Peyer's patch (tissue), 4 donors: ENCODE measurements at places on chromosomes 12 and 14. TPM values are rescaled to one million over a fixed set of nuclear protein-coding genes. Genes with fewer than 3 reads are reported as not detected.

DNA sequence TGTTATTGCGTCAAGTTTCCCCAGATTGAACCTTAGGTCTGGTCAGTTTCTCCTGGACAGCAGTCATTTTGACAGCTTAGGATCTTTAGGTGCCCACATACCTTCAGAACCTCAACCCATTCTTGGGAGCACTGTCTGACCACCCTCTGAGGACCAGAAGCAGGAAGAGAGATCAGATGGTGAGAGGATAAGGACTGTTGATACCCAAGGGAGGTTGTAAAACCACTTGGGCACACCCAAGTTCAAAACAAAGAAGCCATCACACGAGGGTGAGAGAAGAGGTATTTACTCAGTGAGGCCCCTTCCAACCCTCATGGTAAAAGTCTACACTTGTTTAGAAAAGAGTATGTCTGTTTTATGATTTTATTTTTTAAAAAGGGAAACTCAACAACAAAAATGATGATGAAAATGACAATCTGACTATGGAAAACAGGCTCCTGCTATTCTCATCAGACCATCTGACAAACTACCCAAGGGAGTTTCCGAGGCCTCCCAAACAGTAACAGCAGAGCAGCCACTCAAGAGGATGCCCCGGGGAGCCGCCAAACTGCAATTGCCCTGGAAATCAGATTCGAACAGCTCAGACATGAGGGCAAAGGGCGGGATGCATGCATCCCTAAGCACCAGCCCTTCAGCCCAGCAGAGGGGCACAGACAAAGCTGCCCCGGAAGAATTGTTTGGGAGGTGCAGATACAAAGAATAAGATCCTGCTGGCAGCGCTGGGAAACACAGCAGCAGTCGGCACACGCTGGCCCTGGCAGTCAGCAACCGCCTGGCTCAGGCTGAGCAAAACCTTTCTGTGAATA lies 162.6 kb upstream of the PLEKHG7 start:
- H3K27me3 ChIP-seq = no peaks in the 10 kb centered on the region
- H3K27ac ChIP-seq = no peak overlapping the region
- no peak for DNase-seq
- peaks cover 13% of the 10 kb centered on the region for H3K4me1 ChIP-seq
- no peaks in the 10 kb centered on the region for H3K36me3 ChIP-seq
- no peak overlapping the region for H3K4me3 ChIP-seq

DNA sequence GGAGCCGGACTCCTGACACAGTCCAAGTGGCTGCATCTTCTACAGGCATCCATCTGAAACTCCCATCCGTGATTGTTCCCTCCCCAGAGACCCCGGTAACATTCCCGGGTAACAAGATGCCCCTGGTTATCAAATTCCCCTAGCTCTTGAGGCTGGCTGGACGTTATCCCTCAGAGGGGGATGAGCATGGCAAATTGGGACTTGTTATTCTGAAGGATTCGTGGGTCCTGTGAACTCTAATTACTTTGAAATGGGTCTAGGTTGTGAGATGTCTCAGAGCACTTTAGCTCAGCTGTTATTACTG lies 642 bp upstream of the PAN2 start:
- H3K36me3 ChIP-seq = no peaks in the 10 kb centered on the region
- no peaks in the 10 kb centered on the region for H3K27me3 ChIP-seq
- peak overlapping the region; percentile 94 for H3K27ac ChIP-seq
- peak overlapping the region; percentile 65 for H3K4me3 ChIP-seq
- H3K4me1 ChIP-seq = peaks cover 7% of the 10 kb centered on the region

GRCh38 chr12:53252349-53252916 lies 15.7 kb upstream of the ESPL1 start:
- no peaks in the 10 kb centered on the region for H3K27me3 ChIP-seq
- H3K36me3 ChIP-seq = peaks cover 17% of the 10 kb centered on the region
- H3K4me3 ChIP-seq = peak overlapping the region; percentile 94
- H3K4me1 ChIP-seq = peaks cover 11% of the 10 kb centered on the region

- H3K36me3 ChIP-seq = no peaks in the 10 kb centered on the region
- H3K27ac ChIP-seq = no peak overlapping the region
- no peaks in the 10 kb centered on the region for H3K27me3 ChIP-seq
- H3K4me3 ChIP-seq = no peak overlapping the region
- no peaks in the 10 kb centered on the region for H3K4me1 ChIP-seq
Observed at GRCh38 chr14:96693252-96693820, 103.8 kb upstream of the VRK1 start.

GRCh38 chr12:76410781-76411180 lies 62.6 kb upstream of the BBS10 start:
- H3K27me3 ChIP-seq = no peaks in the 10 kb centered on the region
- H3K4me1 ChIP-seq = no peaks in the 10 kb centered on the region
- no peak for DNase-seq
- H3K4me3 ChIP-seq = no peak overlapping the region

GRCh38 chr12:4766445-4766844 lies 46.2 kb downstream of the GALNT8 start:
- DNase-seq = no peak
- H3K36me3 ChIP-seq = no peaks in the 10 kb centered on the region
- H3K4me3 ChIP-seq = no peak overlapping the region
- H3K27me3 ChIP-seq = no peaks in the 10 kb centered on the region
- H3K4me1 ChIP-seq = no peaks in the 10 kb centered on the region
- H3K27ac ChIP-seq = no peak overlapping the region

GRCh38 chr14:102565331-102565887 lies 27.0 kb upstream of the RCOR1 start:
- H3K36me3 ChIP-seq = no peaks in the 10 kb centered on the region
- H3K27me3 ChIP-seq = no peaks in the 10 kb centered on the region
- H3K4me3 ChIP-seq = no peak overlapping the region
- peaks cover 5% of the 10 kb centered on the region for H3K4me1 ChIP-seq
- H3K27ac ChIP-seq = no peak overlapping the region

GRCh38 chr12:117334051-117334450 lies 27.4 kb downstream of the NOS1 start:
- no peak overlapping the region for H3K27ac ChIP-seq
- DNase-seq = no peak
- H3K4me1 ChIP-seq = no peaks in the 10 kb centered on the region
- no peaks in the 10 kb centered on the region for H3K27me3 ChIP-seq

GRCh38 chr12:6697584-6698351 lies 2.8 kb downstream of the PIANP start:
- peaks cover 24% of the 10 kb centered on the region for H3K27me3 ChIP-seq
- no peak for DNase-seq
- H3K36me3 ChIP-seq = no peaks in the 10 kb centered on the region

DNA sequence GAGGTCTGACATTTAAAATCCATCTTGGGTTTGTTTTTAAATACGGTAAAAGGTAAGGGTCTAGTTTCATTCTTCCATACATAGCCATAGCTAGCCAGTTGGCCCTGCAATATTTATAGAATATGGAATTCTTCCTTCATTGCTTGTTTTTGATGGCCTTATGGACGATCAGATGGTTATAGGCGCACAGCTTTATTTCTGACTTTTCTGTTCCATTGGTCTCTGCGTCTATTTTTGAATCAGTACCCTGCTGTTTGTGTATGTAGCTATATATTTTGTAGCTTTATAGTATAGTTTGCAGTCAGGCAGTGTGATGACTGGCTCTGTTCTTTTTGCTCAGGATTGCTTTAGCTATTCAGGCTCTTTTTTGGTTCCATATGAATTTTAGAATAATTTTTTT lies 366.8 kb upstream of the MIS18BP1 start:
- H3K27me3 ChIP-seq = no peaks in the 10 kb centered on the region
- no peaks in the 10 kb centered on the region for H3K4me1 ChIP-seq
- no peak overlapping the region for H3K27ac ChIP-seq
- no peak overlapping the region for H3K4me3 ChIP-seq
- DNase-seq = no peak

DNA sequence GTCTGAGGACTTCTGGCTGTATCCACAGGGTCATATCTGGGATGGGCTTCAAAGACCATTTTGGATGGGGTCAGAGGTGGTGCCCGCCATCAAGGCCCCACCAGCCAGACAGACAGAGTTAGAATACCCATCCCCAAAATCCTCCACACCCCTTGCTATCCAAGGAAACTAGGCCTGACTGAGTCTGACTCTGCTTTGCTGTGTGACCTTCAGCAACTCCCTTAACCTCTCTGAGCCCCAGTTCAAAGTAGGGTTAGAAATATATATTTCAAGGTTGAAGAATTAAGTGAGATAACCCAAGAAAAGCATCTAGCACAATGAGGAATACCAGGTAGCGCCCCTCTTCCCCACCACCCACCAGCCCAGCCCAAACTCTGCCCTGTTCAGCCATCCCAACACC lies 20.3 kb downstream of the BCL11B start:
- H3K4me1 ChIP-seq = no peaks in the 10 kb centered on the region
- H3K27ac ChIP-seq = no peak overlapping the region
- no peak overlapping the region for H3K4me3 ChIP-seq
- H3K27me3 ChIP-seq = no peaks in the 10 kb centered on the region

The OR5AU1 gene
- not detected for total RNA-seq

The ACOT6 gene
- total RNA-seq = not detected

The CS gene
- total RNA-seq = 196 TPM

The USP44 gene
- not detected for total RNA-seq

The MTA1 gene
- total RNA-seq = 295 TPM

The PZP gene
- total RNA-seq = not detected

The TC2N gene
- total RNA-seq = 35.2 TPM
